ENCODE measurements at places on chromosomes 13 and 19.

DNA sequence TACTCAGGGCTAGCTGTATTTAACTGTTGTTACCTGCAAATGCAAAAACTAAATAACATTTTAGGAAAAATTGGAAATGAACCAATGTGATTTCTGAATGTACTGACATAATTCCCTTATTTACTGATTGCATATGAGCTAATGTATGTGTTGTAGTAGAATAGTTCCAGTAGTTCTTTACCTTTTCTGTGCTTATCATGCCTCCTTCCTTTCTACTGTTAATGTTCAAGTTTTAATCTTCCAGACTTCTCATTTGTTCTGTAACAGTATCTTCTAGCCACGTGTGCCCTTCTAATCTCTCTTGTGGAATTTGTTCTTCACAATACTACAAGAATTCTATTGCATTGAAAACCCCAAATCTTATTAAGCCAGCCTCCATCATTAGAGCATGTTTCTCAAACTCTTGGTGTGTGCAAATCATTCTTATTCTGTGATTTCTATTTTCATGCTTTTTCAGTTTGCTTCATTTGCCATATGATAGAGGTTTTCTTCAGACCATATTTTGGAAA is 17.7 kb downstream of the LSM14A start:
- DNase-seq: no peak

- no peak for DNase-seq
These were observed 5.6 kb upstream of the KATNAL1 start for GRCh38 chr13:30312904-30313303.

GRCh38 chr13:27236478-27236877 is 14.9 kb upstream of the RPL21 start:
- no peak for DNase-seq

GRCh38 chr19:632579-633067 is 714 bp downstream of the POLRMT start:
- peak; percentile 50 for DNase-seq

DNA sequence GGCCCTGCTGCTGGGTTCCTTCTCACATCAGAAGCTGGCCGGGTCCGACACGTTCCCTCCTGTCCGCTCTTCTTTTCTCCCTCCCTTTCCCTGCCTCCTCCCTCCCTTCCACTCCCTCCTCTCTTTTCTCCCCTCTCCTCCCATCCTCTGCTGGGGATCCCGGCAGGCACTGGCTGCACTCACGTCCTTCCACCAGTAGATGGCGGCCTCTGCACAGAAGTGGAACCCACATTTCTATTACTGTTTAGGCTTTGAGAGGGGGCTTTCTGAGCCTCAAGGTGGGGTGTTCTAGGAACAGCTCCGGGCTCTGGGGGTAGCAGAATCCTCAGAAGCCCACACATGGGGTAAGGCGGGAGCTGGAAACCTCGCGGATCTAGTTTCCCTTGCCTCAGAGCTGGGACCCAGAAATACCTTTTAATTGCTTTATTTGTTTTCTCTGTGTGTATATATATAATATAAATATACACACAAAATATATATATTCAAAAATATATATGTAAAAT is 294.2 kb downstream of the ZNF536 start:
- DNase-seq: peak; percentile 22

DNA sequence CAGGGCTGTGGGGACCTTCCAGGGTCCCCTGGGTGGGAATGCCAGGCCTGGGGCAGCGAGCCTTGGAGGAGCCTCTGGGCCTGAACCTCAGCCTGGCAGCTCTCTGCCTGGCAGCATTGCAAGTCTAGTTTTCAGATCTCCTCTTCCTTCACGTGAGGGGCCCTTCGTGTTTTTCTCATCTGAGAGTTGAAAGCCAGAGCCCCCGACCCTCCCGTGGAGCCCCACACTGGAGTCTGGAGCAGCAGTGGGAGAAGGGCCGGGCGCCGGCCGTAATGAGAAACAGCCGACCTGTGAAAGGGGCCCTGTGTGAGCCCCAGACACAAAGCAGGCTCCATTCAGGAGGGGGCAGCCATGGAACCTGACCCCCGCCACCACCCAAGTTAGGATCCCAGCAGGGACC is 19.3 kb downstream of the TMED1 start:
- DNase-seq: no peak

DNA sequence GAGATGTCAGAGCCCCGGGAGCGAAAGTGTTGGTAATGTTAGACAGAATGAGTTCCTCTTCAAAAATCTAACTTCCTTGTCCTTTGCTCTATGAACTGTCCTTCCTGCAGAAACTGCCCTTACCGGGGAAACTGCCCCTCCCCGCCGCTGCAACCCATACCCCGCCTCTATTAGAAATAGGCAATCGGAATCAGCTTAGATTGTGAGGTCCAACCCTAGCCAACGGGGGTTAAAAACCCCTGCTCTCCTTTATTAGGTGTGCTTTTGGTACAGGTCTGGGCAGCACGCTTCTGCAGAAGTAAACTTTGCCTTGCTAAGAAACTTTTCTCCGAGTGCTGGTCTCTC is 11.5 kb upstream of the CAPNS1 start:
- no peak for DNase-seq

DNA sequence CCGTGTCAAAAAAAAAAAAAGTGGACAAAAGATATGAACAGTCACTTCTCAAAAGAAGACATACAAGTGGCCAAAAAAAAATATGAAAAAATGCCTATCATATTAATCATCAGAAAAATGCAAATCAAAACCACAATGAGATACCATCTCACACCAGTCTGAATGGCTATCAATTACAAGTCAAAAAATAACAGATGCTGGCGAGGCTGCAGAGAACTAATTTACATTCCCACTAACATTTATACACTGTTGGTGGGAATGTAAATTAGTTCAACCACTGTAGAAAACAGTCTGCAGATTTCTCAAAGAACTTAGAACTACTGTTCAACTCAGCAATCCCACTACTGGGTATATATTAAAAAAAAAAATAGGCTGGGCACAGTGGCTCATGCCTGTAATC is 26.5 kb upstream of the FOXO1 start:
- peak; percentile 11 for DNase-seq

- DNase-seq: no peak
These were observed 572.4 kb downstream of the UQCRFS1 start for GRCh38 chr19:28640506-28640905.

GRCh38 chr19:618674-619285 is 14.6 kb downstream of the POLRMT start:
- DNase-seq: no peak

GRCh38 chr13:86087244-86087643 is 288.0 kb upstream of the SLITRK6 start:
- DNase-seq: no peak

- DNase-seq: no peak
These were observed 14.5 kb downstream of the SHISA2 start for GRCh38 chr13:26037302-26037701.

DNA sequence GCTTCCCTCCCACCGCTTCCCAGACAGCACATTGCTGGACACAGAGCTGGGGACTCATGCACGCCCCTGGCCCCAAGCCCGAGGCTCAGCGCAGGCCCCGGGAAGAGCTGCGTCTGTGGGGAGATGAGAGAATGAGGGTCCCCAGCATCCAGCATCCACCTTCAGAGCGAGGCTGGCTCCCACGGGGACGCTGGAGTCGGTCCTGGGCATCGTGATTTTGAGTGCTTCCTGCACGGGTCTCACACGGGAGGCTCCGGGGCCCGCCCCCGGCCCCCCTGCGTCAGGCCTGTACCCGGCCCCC is 4.7 kb downstream of the NCLN start:
- no peak for DNase-seq

- DNase-seq: no peak
These were observed 3.1 kb downstream of the RANBP3 start for GRCh38 chr19:5974721-5975387.

- peak; percentile 62 for DNase-seq
These were observed 29.1 kb downstream of the VAV1 start for GRCh38 chr19:6801485-6802086.

DNA sequence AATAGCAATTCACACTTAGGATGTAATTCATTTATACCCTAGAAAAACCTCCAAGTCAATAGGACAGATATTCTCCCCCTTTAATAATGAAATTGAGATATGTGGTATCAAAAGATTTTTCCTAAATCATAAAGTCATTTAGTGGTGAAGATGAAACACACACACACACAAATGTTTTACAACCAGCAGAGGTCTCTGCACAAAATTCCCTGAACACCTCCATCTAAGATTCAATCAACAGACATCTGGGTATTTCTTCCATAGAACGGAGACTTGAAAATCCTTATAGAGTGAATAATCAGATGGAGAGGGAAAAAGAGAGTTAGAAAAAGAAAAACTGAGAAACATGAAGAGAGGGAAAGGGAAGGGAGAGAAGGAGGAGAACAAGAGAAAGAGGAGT is 52.8 kb downstream of the MYCBP2 start:
- DNase-seq: no peak

DNA sequence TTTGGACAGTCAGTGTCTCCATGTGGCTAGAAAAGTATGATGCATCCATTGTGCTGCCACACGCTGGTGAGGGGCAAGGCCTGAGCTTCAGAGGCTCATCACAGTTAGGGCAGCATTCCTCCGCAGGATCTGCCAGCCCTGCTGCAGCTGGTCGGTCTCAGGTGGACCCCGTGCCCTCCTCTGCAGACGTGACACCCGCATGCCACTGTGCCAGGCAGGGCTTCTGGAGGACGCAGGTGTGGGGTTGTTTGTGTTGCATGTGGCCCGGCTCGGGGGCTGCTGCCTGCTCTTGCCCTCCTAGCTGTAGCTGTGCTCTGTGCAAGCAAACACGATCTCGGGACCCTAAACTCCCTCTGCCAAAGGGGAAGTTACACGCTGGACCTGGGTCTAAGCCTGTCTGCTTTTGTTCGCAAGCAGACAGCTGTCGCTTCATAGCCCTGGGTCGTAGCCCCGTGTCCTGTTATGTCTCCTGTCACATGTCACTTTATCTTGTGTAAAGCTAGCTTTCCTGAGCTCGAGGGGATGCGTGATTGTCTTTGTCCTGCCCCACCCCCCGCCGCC is 45.3 kb downstream of the SLC7A9 start:
- DNase-seq: peak; percentile 4

- no peak for DNase-seq
These were observed 9.9 kb upstream of the POP4 start for GRCh38 chr19:29596080-29596727.

DNA sequence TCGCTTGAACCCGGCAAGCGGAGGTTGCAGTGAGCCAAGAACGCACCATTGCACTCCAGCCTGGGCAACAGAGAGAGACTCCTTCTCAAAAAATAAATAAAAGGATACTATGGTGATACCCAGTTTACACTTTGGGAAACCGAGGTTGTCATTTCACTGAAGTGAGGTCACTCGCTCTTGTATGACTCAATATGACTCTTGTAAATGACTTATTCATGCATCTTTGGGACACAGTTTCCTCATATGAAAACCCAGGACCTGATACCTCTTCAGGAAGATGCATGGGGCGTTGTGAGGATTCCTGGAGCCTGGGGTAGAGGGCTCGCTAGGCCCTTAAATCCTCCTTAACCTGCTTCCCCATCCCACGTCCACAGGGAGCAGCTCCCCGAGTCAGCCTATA is 4.5 kb downstream of the PSMD8 start:
- no peak for DNase-seq

- peak; percentile 59 for DNase-seq
These were observed 947.7 kb downstream of the EFNB2 start for GRCh38 chr13:105587786-105588185.

DNA sequence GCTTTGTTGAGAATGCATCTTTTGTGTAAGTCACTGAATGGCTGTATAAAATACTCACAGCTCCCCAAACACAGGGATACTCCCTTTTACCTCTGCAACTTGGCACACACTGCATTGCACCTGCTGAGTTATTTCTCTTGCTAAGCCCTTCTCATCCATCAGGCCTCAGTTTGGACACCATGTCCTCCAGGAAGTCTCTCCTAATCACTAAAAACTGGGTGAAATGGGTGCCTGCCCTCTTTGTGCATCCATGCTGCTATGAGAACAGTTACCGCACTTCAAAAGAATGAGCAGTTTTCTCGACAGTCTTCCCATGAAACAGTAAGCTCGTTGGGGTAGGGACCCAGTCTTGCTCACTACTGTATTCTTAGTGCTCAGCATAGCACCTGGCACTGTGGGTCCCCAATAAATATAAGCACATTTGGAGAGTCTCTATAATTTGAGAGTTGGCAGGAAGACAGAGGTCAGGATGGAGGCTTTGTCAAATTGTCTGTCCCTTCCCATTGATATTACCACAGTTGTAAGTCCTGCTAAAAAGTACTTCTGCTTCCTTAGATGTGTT is 4.6 kb upstream of the SLC25A30 start:
- DNase-seq: no peak

DNA sequence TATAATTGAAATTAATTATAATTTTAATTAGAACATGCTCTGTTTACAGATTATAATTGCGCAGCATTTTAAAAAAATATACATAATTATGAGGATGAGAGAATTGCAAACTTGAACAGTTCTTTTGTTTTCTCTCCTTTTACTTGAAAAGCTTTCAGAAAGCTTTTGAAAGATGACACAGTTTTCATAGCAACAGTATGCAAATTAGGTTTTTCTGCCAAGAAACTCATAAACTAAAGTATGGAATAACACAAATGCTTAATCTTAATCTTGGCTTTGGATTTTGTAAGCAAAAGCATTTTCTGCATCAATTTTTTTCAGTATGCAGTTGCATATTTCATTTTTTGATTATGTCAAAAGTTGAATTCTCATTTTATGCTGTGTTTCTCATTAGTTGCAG is 32.8 kb upstream of the AKAP11 start:
- DNase-seq: no peak

- DNase-seq: no peak
These were observed 71.7 kb upstream of the GTF3A start for GRCh38 chr13:27352698-27353097.

DNA sequence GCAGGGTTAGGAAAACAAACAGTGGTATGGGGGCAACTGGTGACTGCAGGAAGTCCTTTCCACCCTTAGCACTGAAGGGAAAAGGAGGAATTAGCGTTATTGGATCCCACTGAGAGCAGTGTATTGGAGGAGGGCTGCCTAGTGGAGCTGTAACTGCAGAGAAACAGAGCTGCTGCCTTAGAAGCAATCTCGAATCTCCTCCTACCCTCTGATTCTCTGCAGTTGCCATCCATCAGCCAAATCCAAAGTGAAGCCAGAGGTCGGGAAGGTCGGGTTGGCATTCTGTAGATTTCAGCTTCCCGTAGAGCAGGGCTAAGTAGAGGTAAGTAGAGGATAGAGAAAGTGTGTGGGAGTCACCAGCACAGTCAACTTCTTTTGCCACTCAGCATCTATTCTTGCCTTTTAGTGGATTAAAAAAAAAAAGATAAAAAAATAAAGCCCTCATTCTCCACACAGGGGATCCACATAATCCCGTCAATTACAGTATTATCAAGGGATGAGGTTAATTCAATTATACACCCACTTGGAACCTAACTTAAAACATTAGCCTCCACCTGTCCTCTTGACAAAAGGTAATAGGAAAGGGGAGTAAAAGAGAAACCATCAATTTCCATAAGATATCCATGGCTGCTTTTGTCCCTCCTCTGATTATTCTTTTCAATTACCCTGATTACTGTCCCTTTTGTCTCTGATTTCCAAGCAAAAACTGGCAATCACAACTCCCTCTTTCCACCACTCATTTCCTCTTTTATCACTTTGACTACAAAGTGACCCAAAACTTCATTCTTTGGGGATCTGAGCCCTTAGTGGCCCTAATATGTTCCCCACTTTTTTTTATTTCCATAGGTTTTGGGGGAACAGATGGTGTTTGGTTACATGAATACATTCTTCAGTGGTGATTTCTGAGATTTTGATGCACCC is 234.7 kb downstream of the RBM26 start:
- no peak for DNase-seq
